ENCODE measurements at places on chromosomes 16 and 17.

- DNase-seq, result no peak
Measured at GRCh38 chr17:21231533-21231932, 17.6 kb upstream of the TMEM11 start.

DNA sequence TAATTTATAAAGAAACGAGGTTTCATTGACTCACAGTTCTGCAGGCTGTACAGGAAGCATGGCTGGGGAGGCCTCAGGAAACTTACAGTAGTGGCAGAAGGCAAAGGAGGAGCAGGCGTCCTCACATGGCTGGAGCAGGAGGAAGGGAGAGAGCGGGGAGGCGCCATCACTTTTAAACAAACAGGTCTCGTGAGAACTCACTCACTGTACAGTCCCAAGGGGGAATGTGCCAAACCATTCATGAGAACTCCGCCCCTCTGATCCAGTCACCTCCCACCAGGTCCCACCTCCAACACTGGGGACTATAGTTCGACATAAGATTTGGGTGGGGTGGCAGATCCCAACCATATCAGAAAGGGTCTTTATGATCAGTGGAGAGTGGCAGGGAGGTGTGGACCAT is 392.4 kb upstream of the TNRC6C start:
- no peak for DNase-seq

DNA sequence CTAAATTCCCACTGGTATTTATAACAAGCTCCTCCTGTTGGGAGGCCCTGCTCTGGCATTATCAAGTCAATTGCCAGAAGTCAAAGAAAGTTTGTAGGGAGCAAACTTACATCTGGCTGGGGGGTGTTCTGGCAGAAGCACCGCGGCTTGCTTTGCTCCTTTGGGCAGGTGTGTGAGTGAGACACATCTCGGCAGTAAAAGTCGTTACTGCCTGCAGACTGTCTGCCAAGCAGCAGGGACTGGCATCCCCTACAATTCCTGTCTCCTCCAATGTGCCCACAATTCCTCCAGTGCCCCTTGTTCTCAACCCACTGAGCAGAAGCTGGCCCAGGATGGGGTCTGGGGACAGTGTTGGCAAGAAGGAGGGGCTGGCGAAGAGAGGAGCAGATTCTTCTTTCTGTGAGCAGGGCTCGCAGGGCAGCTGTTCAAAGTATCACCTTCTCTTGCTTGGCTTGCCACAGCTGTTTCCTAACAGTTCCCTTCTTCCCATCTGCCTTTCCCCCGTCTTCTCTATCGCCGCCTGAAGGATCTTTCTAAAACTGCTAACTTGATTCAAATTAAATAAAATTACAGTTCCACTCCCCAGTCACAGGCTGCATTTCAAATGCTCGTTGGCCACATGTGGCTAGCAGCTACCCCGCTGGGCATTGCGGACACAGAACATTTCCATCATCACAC is 30.2 kb downstream of the SPACA3 start:
- no peak for DNase-seq

- DNase-seq, result no peak
Measured at GRCh38 chr17:80773243-80773991, 218.2 kb upstream of the CHMP6 start.

DNA sequence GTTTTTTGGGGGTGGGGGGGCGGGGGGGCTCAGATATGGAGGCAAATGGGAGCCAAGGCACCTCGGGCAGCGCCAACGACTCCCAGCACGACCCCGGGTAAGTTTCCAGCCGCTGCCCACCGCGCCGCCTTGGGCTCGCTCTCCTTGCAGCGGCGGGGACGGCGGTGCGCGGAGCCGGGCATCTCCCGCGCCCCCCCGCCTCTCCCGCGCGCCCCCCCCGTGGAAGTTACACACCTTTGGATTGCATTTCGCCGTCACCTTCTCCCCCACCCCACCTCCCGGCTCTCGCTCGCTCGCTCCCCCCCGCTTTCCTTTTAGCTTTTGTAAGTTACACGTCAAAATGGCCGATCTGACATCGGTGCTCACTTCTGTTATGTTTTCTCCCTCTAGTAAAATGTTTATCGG is 387 bp downstream of the MSI2 start:
- DNase-seq, result no peak

Data from dermis microvascular lymphatic vessel endothelial cell (primary cell).